Activated CD4-positive, CD25-positive, alpha-beta regulatory T cell (primary cell): ENCODE measurements at places on chromosomes 12 and 14.

GRCh38 chr12:117790198-117790597 is 178.6 kb downstream of the KSR2 start:
- no peak for DNase-seq

DNA sequence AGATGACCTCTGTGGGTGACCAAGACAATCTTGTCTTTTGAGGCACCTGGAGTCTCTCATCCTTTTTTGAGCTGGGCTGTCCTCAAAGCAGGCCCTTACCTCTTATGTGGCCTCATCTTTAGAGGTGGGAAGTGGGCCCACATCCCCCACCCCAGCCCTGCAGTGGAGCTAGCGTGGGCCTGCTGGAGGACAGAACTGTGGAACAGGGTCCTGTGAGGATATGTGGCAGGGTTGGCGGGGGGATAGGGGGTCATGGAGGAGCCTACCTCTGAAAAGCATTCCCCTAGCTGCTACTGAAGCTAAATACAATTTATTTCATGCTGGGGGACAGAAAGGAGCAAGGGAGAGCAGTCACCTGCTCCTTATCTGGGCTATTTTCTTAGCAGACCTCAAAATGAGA is 457 bp upstream of the GPD1 start:
- no peak for DNase-seq

DNA sequence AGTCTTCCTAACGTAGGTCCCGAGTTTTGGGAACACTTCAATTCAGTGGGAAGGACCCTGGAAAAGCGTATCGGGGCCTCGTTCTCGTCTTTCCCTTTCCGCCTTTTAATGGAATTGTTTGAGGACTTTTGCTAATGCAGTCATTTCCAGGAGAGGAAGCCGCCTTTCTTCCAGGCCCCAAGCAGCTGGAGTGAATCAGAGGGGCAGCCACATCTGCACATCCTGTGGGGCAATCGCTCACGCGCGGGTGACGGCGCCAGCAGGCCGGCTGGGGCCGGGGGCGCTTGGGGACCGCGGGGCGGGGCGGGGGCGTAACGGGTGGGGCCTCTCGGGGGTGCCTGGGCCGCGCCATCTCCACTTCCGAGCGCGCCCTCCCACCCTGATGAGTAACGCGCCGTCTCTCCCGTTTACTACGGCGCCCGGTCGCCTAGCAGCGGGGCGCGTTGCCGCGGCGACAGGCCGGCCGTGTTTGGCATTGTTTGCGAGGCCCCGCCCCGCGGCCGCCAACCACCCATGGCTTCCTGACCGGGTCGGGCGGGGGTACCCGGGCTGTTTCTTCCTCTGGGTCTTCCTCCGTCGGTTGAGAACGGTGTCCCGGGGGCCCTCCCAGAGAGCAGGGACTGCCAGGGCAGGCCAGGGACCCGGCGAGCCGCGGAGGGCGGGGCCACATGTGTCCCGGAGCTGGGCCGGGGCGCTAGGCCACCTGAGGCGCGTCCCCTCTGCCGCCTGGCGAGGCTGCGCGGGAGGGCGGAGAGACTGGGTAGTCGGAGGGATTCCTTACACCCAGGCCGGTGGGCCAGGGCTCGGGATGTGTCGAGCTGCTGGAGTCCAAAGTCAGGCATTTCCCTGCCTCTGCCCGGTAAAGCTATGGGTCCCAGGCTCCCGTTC is 2.3 kb downstream of the GSG1 start:
- DNase-seq = peak; percentile 90

DNA sequence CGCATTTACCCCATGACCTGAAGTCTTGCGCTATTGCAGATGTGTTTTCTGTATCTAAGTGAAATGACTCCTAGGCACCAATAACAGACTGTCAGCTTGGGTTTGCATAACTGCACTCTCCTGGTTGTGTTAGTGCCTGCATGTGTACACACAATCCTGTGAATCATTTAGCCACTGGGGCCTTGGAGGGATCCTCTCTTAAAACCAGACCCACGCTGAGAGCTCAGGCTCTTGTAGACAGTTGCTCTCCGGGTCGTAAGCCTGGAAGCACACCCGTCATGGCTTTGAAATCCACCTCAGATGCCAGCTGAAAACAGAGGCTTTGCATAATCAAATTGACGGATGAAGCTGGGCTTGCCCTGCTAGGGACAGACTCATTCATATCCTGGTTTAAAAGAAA is 79.2 kb upstream of the RBM19 start:
- DNase-seq = no peak

DNA sequence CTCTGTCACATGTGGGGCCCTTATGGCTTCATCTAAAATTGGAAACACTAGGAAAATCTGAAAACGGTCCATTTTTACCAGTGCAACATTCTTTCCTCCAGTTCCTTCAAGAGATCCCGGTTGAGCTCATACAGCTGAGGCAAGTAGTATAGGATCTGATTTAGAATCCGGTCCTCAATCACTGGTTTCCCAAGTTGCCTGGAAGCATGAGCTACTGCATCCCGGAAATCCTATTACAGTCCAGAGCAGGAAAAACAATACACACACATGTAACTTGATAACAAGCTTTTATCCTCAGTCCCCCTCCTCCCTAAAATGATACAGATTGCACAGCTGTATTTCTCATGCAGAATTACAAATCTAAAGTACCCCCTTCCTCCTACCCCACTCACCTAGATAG is 67.9 kb upstream of the NR2C1 start:
- no peak for DNase-seq

- DNase-seq = no peak
These were observed 7.1 kb downstream of the MAP3K12 start for GRCh38 chr12:53492188-53492587.

GRCh38 chr12:41205070-41205709 is 17.1 kb downstream of the PDZRN4 start:
- no peak for DNase-seq

GRCh38 chr12:121513464-121514183 is 67.2 kb downstream of the KDM2B start:
- DNase-seq = no peak

- DNase-seq = no peak
These were observed at the start of gene PMCH for GRCh38 chr12:102197789-102198188. TSS of gene PMCH (minus strand) at chr12:102197833. CDS start at chr12:102197770, 63 bp downstream.

DNA sequence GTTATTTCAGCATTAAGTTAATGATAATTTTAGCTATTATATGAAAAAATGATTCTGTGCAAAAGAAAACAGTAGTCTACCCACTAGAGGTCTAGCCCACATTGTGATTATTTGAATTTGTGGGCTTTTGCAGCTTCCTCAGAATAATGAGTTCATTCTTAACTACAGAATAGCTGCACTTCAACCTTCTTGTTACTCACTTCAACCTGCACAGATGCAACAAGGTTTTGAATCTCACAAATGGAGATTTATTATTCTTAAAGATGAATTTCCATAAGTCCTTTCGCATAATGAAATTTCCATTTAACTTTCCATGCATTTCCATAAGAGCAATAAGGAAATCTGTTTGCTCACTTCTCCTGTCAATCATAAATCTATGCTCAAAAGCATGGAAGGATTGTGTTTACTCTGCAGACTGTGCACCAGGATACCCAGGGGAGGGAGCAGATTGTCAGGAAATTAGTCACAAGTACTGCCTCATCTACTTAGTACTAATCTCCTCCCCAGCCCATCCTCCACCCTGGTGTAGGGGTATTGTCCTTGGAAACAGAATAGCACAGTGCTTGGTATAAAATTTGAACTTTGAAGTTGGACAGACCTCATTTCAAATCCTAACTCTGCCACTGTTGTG is 24.1 kb downstream of the PTGER2 start:
- DNase-seq = no peak

- no peak for DNase-seq
These were observed 88.9 kb upstream of the NRXN3 start for GRCh38 chr14:78081245-78081644.

- DNase-seq = peak; percentile 10
These were observed 1.3 kb downstream of the ZC3H10 start for GRCh38 chr12:56119361-56119796.

GRCh38 chr12:67415473-67415872 is 146.3 kb downstream of the CAND1 start:
- DNase-seq = no peak

GRCh38 chr14:65815127-65815526 is 402.6 kb downstream of the FUT8 start:
- DNase-seq = no peak

DNA sequence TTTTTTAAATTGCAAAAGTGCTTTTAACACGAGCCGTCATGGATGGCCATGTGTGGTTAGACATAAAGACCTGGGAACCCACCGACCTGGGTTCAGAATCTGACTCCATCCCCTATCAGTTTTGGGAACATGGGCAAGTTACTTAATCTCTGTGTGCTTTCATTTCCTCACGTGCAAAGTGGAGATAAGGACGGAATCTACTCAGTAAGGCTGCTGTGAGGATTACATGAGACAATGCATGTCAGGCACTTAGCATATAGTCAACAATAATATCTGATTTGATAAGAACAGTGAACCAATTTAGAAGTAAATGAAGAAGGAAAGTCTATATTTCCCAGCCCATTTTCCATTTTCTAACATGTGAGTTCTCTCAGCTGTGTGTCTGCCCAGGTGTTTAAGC is 235.4 kb downstream of the SUDS3 start:
- no peak for DNase-seq

DNA sequence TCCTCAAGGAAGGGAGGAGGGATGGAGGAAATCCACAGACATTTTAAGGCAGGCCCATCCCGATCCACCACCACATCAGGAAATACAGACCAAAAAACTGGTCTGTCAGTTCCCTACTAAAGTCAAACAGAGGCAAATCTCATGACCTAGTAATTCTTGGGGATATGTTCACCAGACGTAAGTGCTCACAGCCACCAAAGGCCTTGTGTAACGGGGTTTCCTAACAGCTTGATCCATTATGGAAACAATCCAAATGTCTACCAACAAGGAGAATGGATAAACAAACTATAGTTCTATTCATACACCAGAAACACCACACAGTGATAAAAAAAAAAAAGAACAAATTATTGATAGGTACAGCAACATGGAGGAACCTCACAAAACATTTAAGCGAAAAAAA is 72.9 kb downstream of the PRKAB1 start:
- DNase-seq = no peak

DNA sequence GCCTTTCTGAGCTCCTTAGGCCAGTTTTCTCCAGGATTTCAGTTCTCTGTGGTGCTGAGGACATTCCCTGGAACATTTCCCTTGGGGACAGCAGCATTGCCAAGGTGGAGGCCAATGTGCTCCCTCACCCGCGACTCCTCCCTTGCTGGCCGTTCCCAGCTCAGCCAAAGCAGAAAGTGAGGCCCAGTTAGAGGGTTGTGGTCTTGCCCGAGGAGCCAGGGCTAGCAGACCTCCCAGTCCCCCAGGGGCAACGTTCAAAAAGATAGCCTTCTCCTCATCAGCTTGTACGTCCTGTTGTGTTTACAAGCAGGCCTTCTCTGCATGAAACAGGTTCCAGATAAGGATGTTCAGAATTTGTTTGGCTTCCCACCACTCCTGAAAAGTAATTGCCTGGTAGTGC is 78.4 kb downstream of the SSPN start:
- no peak for DNase-seq

DNA sequence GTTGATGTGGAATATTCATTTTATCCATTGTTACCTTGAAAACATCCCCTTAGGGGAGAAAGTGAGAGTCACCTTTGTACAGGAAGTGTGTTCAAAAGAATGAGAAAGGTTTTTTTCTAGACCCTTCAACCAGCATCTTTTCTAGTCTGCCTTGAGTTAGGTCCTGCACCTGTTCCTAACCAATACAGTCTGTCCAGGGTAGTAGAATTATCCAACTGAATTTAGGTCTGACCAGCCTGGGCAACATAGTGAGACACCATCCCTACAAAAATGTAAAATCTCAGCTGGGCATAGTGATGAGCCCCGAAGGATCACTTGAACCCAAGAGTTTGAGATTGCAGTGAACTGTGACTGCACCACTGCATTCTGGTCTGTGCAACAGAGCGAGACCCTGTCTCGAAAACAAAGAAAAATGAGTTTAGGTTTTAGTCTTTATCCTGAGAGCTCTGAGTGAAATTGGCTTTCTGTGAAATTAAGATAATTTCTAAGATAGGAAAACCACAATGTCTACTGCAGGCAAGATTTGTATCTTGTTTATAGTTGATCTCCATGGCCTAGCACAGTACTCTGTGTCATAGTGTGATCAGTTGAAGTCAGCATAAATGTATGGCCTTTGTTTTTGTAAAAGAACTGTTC is 25.2 kb downstream of the ARHGAP5 start:
- DNase-seq = no peak

DNA sequence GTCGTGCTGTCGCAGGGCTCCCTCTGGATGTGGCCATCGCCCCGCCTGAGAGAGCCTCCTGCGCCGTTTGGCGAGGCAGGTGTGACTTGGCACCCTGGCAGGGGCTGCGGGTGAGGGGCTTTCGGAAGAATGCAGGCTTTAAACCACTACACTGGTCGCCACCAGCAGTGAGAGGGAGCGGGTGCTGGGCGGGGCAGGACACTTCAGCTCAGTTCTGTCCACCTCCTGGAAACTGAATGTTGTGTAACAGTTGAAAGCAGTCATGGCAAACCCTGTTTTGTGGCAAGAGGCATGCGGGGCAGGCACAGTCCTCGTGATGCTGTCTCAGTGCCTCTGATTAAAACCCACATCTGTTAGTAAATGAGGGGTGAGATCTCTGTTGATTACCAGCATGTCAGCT is 55.9 kb downstream of the AACS start:
- no peak for DNase-seq

DNA sequence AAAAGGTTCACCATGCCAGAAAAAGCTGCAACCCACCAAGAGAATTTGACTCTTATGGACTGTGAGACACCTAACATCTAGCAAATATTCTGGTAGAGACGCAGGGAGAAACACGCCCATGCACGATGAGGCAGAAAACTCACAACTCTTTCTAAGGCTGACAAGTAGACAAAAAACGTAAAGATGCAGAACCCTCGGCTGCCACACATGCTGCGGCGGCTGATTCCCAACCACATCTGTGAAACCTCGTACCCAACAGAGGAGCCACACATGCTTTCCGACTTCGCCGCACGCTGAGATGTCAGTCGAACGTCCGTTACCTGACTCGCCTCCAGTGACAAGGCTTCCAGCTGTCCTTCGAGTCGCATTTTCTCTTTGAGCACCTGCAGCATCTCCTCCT is 21.8 kb downstream of the GOLGA3 start:
- no peak for DNase-seq

DNA sequence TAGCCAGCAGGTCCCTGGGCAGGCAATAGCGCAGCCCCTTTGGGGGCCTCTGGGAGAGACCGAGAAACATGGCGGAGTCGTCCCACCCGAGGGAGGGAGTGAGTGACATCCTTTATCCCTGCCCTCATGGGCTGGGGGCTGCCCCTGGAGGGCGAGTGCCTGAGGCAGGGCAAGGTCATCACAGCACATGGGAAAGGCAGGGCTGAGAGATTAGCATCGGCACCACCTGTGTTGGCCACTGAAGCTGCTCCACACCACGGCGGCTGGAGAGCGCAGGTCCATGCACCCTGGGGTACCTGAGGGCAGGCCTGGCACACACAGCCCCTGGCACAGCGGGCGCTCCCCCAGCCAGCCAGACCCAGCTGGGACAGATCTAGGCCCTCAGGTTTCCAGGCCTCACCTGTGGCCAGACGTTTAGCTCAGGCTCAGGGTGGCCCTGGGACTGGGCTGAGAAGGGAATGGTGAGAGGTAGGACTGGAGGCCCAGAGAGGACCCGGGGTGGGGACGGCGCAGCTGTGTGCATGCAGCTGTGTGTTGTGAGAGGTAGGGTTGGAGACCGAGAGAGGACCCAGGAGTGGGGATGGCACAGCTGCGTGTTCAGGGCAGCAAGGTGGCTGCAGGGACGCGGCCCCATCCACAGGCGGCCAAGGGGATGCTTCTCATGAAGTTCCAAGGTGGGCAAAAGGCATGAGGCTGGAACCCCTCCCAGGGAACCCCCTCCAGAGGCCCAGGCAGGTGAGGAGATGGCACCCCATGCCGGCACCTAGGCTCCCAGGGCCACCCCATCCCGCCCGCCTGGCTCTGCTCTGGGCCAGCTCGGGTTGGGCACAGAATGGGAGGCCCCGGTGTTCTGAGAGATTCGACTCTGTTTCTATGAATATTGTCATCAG is 74.1 kb downstream of the KIF26A start:
- no peak for DNase-seq
